NCI-H345 (cell line): ENCODE measurements at places on chromosomes 13 and 19.
A peak's percentile ranks its signal among the peaks of the same experiment; 100 is the strongest.

GRCh38 chr19:47719047-47719859 lies 6.0 kb downstream of the EHD2 start:
- DNase-seq, result no peak

DNA sequence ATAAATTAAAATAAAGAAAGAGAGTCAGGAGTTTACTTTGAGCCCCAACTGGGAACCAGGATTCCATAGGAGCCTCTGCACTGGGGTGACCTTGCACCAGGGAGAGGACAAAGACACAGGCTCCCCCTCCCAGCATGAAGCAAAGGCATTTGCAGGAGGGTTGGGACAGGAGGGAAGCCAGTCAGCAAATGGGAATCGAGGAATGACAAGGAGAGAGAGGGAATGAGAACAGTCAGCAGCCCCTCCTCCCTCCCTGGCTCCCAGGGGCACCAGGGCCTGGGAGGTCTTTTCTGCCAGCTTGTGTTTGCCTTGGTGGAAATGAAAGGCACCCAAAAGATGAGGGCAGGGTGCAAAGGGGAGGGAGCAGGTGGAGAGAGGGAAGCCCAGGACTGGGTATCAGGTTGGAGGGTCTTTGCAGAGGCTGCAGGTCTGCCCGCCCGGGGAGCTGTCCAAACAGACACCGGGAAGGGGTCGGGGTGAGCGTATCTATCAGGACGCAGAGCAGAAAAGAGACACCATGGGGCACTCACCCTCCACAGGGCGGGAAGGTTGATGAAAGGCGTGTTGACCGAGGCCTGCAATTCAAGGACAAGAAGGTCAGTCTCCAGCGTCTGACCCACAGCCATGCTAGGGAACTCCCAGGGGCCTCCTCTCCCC lies 3.8 kb downstream of the SBSN start:
- DNase-seq, result no peak

- DNase-seq, result no peak
Observed at GRCh38 chr19:55223291-55224037, 5.1 kb downstream of the TMEM86B start.

DNA sequence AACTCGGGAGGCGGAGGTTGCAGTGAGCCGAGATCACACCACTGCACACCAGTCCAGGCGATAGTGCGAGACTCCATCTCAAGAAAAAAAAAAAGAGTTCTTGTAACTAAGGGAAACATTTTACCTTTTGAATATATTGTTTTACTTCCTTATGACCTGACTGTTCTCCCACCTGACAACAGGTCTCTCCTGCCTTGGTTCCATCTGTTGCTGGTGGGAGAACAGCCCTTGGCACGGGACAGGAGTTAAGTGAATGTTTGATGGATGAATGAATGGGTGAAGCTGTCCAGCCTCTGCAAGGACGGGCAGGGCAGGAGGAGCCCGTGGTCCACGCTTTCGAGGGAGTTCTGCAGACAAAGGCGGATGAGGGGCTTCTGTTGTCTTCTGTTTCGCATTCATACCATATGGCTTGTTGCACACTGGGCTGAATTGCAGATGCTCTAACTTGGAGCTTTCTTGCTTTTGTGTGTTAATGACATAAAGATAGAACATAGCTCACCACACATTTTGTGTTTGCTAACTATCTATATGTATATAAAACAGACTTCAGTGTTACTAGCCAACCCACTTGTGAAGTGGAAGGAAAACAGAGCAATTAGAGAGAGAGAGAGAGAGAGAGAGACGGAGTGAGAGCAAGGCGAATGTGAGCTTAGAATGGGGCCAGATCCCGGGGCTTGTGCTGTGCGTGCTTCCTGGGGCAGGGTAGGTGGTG lies 16.2 kb upstream of the CCNE1 start:
- no peak for DNase-seq

DNA sequence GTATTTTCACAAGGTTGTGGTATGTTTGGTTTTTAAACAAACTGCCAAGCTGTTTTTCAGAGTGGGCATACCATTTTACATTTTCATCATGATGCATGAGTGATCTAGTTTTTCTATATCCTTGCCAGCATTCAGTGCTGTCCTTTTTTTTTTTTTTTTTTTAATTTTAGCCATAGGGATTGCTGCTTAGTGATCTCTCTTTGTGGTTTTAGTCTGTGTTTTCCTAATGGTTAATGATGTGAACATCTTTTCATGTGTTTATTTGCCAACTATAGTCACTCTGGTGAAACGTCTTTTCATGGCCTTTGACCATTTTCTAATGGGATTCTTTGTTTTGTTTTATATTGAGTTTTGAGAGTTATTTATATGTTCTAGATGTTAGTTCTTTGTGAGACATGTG lies 59.7 kb downstream of the SHISA2 start:
- no peak for DNase-seq

DNA sequence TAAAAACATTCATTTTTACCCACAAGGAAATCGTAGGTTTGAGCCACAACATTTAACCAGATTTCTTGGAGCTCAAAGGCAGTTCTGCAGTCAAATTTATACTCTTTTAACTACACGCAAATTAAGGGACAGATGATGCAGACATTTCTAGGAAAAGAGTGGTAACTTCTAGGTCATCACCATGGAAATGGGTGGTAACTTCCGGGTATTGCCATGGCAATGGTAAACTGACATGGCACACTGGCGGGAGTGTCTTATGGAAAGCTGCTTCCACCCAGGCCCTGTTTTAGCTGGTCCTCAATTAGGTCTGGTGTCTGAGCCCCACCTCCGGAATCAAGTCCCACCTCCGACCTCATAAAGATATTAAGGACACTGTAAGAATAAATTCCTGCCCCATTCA lies 10.4 kb upstream of the LYPD5 start:
- DNase-seq, result no peak

DNA sequence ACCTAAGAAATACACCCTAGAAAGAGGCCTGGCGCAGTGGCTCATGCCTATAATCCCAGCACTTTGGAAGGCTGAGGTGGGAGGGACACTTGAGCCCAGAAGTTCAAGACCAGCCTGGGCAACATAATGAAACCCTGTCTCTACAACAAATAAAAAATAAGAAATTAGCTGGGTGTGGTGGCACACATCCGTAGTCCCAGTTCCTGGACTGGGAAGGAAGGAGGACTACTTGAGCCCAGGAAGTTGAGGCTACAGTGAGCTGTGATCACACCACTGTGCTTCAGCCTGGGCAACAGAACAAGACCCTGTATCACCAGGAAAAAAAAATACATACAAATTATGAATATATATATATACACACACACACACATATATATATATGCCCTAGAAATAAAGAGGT lies 42.7 kb downstream of the PHF11 start:
- DNase-seq, result no peak

GRCh38 chr13:93771227-93771626 lies 544.6 kb downstream of the GPC6 start:
- DNase-seq, result peak; percentile 12

DNA sequence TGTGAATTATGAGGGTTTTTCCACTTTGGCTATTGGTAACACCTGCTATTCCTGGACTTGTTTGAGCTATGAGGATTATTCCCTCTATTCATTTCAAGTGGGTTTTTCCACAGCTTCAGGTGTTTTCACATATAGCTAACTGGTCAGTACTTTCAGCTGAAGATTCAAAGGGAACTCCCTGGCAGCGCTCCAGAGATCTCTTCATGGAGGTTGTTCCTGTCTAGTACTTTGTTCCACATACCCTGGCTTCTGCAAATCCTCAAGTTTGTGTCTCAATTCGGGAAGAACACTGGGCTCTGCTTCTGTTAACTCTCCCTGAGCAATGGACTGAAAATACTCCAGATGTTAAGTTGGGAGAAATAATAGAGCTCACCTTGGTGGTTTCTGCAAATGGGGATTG lies 5.6 kb upstream of the ZNF607 start:
- DNase-seq, result no peak

- DNase-seq, result no peak
Observed at GRCh38 chr13:35876601-35877000, 254.6 kb downstream of the DCLK1 start.

DNA sequence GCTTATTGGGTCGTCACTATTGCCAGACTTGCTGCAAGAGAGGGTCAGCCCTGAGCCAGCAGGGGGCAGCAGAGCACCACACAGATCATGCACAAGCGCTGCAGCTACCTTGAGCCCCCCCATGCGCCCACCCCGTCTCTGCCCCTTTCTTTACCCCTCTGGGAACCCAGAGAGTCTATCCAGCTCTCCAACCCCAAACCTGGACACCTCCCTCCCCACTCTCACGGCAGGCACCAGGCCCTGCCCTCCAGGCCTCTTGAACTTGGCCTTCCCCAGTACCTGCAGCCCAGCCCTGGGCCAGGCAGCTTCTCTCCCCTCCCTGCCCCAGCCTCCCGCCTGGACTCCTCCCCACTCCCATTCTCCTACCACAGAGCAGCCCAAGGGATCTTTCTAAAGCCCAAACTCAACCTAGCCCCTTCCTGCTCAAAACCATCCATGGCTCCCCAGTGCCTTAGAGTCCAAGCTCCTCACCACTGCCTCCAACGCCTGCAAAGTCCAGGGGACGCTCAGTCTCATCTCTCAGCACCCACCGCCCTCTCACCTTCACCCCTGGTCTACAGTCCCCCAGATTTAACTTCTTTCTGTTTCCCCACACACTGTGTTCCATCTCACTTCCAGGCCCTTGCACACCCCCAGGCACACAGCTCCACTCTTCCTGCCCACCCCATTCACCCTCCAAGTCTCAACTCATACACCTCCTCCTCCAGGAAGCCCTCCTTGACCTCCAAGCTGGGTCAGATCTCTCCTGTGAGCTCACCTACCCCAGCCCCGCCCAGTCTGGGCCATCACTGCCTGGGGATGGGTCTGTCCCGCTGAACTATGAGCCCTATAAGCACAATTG lies 9.4 kb upstream of the CEACAM16 start:
- peak; percentile 33 for DNase-seq

GRCh38 chr19:13297023-13297422 lies 146.8 kb downstream of the IER2 start:
- no peak for DNase-seq

DNA sequence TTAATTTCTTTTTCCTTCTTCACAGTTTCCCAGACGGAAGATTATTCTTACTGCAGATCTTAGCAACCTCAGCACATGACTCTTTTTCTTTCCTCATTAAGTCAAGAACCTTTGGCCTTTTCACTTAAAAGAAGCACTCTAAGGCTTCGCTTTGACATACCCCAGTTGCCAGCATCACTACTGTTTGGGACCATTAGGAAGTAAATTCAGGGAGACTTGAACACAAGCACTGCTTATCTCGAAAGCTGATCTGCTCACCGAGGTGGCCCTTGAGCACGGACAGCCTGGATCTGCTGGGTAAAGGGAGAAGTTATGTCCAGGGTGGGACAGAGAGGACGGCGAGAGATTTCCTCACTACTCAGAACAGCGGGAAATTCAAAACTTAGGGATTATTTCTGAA lies 151.4 kb upstream of the RNF113B start:
- no peak for DNase-seq

DNA sequence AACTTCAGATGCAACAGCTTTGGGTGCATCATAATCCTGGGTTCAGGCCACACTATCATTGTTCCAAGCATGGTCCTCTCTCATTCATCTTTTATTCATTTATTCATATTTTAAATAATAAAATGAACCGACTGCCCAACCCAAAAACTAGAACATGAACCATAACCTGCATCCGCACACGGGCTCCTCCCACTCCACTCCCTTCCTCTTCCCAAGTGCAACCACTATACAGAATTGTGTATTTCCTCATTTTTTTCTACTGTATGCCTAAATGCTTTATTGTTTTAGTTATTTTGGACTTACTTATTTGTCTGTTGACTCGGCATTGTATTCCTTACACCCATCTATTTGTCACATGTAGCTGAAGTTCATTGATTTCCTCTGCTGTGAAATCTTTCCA lies 30.7 kb upstream of the POMP start:
- DNase-seq, result no peak

DNA sequence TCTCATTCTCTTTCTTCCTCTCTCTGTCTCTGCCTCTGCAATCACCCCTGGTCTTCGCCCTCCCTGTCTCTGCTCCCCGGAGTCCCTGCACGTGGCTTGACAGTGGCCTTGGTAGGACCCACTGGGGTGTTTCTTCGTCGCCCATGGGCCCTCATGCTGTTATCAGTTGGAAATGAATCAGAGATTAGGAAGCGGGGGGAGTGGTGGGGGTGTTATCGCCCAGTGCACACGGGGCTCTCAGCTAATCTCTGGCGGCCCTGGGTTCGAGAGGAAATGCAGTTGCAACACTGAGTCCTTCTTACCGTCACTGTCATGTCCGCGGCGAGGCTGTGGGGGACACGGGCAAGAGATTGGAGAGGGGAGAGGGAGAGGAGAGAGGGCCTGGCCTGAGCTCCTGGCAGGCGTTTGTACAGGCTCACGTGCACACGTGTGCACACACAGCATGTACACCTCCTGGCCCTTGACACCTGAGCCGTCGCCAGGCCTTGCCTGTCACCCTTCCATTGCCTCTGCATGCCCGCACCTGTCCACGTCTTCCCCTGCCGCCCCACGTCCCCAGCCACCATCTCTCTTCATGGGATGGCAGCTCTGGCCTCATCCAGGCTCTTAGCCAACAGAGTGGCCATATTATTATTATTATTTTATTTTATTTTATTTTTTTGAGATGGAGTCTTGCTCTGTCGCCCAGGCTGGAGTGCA lies 37.8 kb upstream of the SLC7A10 start:
- DNase-seq, result no peak

GRCh38 chr13:20291675-20292074 lies 59.6 kb upstream of the GJB6 start:
- DNase-seq, result no peak

DNA sequence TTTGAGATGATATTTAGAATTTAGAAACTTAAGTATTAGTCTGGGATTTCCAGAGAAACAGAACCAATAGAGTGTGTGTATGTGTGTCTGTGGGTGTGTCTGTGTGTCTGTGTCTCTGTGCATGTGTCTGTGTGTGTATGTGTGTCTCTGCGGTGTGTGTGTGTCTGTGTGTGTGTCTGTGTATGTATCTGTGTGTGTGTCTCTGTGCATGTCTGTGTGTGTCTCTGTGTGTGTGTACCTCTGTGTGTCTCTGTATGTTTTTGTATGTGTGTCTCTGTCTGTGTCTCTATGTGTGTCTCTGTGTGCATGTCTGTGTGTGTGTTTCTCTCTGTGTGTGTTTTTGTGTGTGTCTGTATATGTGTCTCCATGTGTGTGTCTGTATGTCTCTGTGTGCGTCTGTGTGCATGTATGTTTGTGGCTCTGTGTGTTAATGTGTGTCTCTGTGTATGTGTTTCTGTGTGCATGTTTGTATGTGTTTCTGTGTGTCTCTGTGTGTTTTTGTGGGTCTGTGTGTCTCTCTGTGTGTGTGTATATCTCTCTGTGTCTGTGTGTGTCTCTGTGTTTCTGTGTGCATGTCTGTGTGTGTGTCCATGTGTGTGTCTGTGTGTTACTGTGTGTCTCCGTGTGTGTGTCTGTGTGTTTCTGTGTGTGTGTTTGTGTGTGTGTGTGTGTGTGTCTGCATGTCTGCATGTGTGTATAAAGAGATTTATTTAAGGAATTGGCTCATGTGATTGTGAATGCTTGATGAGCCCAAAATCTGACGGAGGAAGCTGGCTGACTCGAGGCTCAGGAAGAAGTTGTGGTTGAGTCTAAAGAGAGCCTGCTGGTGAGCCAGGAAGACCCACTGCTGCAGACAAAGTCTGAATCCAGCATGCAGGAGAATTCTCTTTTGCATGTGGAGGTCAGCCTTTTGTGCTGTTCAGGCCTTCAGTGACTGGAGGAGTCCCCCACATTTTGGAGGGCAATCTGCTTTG lies 22.2 kb downstream of the GPR42 start:
- DNase-seq, result no peak
